ENCODE measurements at places on chromosomes 11 and 22.
A peak's percentile ranks its signal among the peaks of the same experiment; 100 is the strongest.

DNA sequence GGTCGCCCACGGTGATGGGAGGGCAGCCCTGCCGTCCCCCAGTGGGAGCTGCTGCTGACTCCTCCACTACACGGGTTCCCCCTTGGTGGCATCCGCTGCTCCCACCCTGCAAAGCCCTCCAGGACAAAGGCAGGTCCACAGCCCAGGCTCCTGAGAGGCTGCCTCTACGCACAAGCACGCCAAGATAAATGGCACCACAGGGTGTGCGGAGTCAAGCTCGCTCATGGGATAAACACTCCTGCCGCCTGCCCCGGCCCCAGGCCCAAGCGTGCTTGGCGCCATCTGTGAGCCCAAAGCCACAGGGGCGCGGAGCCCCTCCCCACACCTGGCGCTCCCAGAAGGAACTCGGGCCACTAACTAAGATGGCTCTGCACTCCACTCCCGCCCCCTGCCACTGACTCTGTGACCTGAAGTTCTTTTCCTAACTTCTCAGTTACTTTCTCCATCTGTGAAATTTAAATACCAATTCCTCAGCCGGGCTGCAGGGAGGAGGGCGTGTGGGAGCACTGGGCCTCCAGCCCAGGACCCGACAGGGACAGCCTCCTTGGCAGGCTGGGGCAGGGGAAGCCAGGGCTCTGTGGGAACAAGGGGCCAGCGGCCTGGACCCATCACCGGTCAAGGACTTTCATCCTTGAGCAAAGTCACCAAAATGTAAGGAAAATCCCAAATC is 14.9 kb downstream of the EHD1 start:
- no peak for DNase-seq

- no peak for DNase-seq
Measured at GRCh38 chr22:31629741-31630184, 32.3 kb downstream of the PISD start.

DNA sequence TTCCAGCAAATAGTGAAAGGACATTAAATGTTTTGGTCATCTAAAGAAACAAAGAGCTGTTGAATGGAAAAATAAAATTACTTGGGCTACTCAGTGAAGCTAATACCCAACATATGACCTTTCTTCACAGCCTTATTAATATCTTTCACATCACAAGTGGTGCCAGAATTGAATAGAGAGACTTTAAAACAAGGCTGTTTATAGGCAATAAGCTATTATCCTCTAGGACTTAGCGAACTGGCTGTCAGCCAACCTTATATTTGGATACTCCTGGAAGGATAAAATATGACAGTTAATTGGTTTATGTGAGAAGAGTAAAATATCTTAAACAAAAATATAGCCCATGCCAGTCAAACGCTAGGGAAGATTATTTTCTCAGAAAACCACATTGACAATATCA is 225.5 kb upstream of the BLID start:
- DNase-seq: no peak

DNA sequence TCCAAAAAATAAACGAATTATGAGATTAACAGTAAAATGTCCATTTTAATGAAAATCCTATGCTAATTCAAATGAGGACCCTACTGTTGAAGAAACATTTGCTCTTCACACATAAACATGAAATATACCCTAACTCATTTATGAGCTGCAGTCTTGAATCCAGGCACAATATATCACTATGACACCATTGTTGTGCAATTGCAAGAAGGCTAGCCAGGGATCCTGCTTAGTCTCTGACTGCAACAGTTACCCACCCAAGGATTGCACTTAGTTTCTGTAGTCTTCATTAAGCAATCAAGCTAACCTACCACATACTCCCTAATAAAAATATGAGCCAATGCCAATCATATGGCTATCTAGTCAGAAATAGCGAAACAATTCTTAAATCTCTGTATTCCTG is 981.0 kb upstream of the FAT3 start:
- DNase-seq: no peak

DNA sequence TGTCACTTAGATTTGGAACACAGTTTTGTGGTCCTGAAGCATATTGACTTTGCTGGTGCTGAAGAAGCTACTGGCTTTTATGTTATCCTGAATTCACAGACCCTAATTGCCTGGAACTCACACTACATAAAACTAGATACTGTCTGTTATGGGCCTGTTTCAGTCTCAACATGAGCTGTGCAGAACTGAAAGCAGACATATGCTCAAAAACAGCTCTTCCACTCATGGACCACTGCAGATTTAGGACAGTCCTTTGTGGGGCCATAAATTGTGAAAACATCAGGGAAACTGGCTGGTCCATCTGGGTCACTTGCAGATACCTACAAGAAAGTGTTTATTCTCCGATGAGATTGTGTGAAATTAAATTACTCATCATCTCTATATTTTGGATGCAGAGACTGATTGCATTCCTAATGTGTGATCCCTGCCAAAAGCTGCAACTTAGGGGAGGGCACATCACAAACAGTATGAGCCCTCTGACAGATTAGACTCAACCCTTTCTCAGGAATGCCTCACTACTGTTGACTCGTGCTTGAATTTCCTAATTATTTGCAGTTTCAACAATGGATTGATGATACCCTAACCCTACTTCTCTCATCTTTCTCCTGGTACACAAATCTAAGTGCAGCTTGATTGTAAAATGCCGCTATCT is 10.2 kb upstream of the CLNS1A start:
- DNase-seq: no peak

DNA sequence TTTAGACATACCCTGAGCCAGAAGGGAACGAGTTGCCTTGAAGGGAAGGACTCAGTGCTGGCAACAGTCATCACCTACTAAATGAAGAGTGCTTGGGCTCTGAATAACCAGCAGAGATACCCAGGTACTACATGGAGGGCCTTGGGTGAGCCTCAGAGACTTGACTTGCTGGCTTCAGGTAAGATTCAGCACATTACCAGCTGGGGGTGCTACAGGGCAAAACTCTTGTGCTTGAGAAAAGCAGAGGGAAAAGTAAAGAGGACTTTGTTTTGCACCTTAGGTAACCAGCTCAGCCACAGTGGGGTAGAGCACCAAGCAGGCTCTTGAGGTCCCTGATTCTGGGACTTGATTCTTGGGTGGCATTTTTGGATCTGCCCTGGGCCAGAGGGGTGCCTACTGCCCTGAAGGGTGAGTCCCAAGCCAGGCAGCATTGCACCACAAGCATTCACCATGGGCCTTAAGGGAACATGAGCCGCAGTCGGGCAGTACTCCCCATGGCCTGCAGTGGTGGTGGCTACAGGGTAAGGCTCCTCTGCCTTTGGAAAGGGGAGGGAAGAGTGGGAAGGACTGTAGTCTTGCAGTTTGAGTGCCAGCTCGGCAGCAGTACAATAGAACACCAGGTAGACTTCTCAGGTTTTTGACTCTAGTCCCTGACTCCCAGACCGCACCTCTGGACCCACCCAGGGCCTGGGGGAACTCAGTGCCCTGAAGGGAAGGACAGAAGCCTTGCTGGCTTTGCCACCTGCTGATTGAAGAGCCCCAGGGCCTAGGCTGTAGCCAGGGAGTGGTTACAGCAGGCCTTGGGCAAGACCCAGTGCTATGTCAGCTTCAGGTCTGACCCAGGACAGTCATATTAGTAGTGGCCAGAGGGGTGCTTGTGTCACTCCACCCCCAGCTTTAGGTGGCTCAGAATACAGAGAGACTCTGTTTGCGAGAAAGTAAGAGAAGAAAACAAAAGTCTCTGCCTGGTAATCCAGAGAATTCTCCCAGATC is 22.7 kb upstream of the PLEKHA7 start:
- no peak for DNase-seq

GRCh38 chr11:107688322-107688918 is 23.4 kb downstream of the SLN start:
- DNase-seq: no peak

DNA sequence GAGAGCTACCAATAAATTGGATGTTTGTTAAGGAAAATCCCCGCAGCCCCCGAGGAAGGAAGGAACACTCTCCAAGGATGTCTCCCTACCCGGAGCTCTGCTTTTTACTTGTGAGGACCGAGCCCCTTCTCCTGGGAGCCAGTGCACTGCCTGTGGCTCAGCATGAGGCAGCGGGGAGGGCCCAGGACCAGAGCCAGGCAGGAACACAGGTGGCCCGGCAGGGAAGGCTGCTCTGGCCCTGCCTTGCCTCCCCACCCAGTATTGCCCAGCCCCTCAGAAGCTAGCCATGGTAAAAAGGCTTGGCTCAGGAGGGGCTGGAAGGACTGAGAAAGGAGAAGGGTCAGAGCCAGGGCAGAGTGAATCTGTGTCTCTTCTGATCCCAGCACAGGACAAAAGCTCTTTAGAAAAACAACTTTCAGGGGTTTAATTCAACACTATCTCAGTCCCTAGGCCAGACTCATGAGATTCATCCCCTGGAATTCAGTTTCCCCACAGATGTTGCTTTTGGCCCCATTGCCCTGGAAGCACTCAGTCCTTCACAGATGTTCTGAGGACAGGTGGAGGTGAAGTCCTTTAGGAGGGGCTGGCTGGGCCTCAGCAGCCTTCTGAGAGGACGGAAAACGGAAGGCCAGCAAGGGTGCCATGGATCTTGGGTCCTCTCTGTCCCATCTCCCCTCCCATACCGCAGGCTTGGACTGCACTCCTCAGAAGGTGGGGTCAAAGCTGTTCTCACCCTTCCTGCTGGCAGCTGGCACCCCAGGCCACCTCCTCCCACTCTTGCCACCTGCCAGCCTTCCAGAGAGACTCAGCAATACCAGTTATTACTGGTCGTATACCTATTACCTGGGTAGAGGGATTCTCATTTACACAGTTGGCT is 318.9 kb downstream of the NTM start:
- DNase-seq: no peak

DNA sequence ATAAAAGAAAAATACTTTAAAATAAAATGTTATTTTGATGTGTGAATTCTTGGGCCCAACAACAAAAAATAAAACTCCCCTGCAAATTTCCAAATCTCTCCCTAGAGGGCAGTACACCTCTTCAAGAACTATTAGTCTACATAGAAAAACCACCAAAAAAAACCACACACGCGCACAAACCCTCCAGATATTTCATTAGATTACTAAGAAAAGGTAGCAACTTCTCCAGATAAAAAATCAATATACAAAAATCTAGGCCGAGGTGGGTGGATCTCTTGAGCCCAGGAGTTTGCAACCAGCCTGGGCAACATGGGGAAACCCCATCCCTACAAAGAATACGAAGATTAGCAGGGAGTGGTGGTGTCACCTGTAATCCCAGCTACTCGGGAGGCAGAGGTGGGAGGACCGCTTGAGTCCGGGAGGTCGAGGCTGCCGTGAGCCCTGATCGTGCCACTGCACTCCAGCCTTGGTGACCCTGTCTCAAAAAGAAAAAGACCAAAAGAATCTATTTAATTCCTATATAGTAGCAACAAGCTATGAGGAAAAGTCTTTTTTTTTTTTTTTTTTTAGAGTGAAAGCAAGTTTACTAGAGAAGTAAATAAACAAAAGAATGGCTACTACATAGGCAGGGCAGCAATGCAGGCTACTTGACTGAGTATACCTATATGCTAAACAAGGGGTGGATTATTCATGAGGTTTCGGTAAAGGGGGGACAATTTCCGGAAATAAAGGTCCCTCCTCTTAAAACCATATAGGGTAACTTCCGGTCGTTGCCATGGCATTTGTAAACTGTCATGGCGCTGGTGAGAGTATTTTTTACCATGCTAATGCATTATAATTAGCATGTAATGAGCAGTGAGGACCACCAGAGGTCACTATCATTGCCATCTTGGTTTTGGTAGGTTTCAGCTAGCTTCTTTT is 13.1 kb downstream of the B3GNT6 start:
- peak; percentile 58 for DNase-seq

DNA sequence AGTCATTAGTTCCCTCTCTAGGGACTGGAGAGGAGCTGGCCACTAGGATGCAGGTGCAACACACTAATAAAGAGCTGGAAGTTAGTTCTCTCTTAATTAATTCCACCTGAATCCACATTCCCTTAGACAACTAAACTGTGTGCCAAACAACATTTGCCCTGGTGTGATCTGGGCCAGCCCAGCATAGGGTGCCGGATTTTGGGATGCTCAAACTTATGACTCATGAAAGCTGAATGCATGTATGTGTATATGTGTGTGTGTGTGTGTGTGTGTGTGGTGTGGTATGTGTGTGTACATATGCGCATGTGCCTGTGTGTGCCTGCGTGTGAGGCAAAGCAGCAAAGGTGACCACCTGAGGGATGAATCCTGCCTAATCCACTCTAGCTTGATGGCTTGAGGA is 110.7 kb downstream of the EHF start:
- DNase-seq: no peak

- no peak for DNase-seq
Measured at GRCh38 chr11:77027275-77027674, 6.9 kb upstream of the B3GNT6 start.

DNA sequence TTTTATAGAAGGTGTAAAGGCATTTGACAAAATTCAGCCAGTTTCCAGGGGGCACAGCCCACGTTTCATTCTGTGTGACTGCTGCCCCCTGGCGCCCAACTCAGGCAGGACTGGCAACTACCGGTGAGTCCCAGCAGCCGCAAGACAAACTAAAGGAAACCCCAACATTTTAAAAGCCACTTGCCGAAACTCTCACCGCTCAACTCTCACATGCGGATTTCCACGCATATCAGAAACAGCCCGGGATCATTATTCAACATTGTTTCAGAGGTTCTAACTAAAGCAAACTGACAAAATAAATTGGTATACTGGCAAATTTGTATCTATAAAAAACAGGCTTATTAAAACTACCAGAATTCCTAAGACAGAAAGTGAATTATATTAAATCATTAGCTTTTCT is 48.2 kb downstream of the MORC2 start:
- DNase-seq: peak; percentile 81

DNA sequence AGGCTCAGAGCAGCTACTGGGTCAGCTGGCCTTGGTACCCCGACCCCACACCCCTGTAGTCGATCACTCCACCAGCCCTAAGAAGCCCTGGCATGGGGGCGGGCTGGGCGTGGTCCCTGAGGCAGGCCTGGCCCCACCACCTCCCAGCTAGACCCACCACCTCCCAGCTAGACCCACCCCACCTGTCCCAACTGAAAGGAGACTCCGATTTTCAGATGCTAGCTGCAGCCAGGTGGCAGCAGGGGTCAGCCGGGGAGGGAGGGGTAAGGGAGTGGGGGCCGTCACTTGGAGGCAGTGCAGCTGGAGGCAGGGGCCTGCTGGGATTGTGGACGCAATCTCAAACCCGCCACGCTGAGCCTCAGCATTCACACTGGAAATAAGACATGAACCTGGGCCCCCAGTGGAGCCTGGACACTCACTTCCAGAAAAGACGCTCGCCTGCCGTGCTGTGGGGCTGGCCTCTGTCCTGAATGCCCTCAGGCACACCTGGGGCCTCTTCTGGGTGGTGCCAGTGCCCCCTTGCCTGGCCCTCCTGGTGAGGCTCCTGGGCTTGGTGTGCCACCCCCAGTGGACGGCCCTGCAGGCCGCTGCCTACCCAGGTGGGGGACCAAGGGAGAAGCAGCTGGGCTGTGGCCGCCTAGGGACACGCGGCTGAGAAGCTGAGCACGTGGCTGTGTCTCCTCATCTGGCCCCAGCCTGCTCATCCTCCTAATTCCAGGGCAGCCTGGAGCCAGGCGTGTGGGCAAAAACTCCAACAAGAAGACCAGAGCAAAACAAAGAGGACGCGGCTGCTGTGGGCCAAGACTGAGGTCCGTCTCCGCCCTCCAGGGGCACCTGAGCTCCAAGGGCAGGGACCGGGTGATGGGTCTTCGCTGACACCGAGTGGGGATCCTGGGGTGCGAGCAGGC is 26.7 kb downstream of the OSBPL5 start:
- no peak for DNase-seq
